ENCODE measurements at places on chromosomes 11 and 22. TPM values are rescaled to one million over a fixed set of nuclear protein-coding genes. Genes with fewer than 3 reads are reported as not detected.

DNA sequence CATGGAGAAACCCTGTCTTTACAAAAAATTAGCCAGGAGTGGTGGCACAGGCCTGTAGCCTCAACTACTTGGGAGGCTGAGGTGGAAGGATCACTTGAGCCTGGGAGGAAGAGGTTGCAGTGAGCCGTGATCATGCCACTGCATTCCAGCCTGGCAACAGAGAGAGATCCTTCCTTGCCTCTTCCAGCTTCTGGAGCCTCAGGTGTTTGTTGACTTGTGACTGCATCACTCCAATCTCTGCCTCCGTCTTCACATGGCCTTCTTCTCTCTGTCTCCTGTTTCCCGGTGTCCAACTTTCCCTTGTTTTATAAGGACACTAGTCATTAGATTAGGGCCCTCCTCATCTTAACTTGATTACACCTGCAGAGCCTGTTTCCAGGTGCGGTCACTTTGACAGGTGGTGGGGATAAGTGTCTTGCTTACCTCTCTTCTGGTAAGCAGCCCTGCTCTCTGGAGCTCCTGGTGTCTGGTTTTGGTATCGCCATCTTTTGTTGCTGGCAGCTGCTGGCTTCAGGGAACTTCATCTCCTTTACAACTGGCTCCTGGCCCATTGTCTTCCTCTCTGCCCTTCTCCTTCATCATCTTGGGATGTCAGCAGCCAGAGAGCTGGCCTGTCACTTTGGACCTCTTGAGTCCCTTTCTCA is 8.2 kb upstream of the USP2 start:
- no peak for DNase-seq

- DNase-seq: peak; percentile 84
Observed at GRCh38 chr22:31846161-31847115, 92.6 kb downstream of the DEPDC5 start.

GRCh38 chr22:37427135-37427710 is at the start of gene ELFN2:
Gene ELFN2, minus strand, starts transcription at chr22:37427479. Its CDS starts 51,945 bp downstream, at chr22:37375534.
- peak; percentile 48 for DNase-seq

- DNase-seq: no peak
Observed at GRCh38 chr11:125441648-125442410, 54.2 kb downstream of the FEZ1 start.

GRCh38 chr22:46587492-46588278 is 32.5 kb upstream of the GRAMD4 start:
- no peak for DNase-seq

Gene FAM83F
- total RNA-seq: not detected

Gene OR52A1
- total RNA-seq: not detected

Gene MUC5AC
- not detected for total RNA-seq
